ENCODE measurements at places on chromosomes 2 and 18.

GRCh38 chr2:43185146-43185545 lies 41.3 kb downstream of the ZFP36L2 start:
- peak; percentile 33 for DNase-seq

GRCh38 chr18:37778417-37779165 lies 213.0 kb upstream of the CELF4 start:
- DNase-seq: peak; percentile 36

DNA sequence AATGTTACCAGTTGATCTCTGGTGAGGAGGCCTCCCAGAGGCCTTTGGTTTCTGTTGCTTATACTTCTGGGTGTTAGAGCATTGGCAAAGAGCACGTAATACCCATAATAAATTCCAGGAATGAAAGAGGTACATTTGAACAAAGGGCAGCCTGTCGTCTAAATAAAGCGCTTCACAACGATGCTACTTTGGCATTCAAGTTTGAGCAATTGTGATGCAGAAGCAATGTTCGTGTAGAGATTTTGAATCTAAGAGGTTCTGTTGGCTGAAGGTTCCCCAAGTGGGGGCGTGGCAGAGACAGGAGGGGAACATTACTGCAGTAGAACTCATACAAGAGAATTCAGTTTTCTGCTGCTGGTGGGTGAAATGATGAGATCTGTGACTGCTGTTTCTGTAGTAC lies 27.8 kb downstream of the ZNF532 start:
- DNase-seq: no peak

- DNase-seq: no peak
Measured at GRCh38 chr2:9115229-9115628, 91.4 kb upstream of the ASAP2 start.

- DNase-seq: peak; percentile 50
Measured at GRCh38 chr2:212005085-212005671, 533.4 kb downstream of the ERBB4 start.

DNA sequence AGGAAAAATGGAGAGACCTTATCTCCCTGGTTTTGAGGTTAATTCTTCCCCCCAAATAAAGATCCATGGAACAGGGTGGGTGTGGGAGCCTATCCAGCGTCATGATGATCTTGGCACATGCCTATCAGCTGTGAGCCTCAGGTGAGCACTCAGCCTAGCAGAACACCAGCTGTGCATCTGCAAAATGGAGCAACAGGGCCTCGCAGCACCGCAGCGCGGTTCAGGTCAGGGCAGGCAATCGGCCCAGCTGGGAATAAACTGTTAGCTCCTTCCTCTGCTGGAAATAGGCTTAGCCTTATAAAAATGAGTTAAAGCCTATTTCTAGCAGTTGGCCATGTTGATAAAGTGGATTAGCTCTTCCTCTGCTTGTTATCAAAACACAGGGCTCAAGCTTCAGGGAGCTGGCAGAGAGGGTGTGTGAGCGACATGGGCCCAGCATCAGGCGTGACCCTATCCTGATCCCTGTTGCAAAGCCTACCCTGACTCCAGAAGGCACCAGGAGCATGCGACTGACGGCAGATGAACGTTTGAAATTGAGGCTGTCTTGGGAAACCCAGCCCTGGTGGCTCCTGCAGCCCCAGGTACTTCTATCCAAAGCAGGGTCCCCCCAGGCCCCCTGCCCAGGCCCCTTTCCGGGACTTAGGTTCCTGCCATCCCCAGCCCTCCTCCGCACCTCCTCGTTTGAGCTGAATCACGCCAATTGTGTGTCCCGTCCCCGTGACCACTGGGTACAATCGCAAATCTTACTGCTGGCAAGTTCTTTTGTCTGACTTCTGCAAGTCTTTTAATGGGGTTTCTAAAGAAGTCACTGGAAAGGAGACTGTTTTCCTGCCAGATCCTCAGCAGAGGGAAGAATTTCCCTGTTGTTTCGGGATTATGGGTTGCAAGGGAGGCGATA lies 35.4 kb downstream of the ARHGEF4 start:
- DNase-seq: no peak

GRCh38 chr2:43178055-43178598 lies 48.3 kb downstream of the ZFP36L2 start:
- no peak for DNase-seq

- no peak for DNase-seq
Measured at GRCh38 chr2:180842461-180842860, 137.9 kb upstream of the UBE2E3 start.

- no peak for DNase-seq
Measured at GRCh38 chr2:122486086-122486485, 730.6 kb downstream of the TSN start.

DNA sequence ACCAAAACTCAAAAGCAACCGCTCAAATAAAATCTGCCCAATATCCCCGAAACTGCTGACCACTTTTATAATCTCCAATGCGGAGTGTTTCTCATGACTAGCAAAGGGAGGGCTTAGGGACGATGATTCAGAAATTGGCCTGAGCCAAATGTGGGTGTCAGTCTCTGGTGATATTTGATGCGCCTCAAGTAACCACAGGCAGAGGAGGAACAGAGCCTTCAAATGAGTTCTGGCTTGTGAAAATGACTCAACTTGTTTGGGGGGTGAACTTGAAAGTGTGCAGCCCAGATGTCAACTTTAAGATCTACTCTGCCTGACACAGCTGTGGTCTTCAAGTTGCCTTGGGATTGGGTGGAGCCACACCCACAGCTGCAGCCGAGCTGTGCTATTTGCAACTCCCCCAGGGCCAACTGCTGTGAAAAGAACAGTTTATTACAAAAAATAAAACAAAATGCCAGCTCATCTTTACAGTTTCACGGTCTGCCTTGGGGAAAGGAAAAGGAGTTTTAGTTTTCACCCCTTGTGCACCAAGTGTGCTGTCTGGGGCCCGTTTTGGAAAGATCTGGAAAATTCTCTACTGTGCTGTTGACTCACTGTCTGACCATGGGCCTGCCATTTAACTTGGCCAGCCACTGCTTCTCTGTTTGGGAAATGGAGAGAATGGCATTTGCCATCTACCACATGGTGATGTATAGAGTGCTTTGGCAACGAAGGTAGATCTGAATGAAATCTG lies 222.1 kb downstream of the MTX2 start:
- peak; percentile 99 for DNase-seq

DNA sequence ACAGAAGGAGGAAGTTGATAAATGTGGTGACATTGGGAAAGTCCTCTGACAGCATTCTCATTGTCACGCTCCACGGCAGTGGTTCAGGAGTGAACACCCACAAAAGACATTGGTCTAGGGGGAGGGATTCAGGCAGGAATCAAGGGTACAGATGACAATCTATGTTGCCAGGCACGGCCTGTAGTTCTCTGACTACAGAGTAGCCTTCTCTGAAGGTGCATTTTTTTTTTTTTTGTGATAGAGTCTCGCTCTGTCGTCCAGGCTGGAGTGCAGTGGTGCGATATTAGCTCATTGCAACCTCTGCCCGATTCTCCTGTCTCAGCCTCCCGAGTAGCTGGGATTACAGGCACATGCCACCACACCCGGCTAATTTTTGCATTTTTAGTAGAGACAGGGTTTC lies 7.4 kb upstream of the MOB1A start:
- DNase-seq: no peak

DNA sequence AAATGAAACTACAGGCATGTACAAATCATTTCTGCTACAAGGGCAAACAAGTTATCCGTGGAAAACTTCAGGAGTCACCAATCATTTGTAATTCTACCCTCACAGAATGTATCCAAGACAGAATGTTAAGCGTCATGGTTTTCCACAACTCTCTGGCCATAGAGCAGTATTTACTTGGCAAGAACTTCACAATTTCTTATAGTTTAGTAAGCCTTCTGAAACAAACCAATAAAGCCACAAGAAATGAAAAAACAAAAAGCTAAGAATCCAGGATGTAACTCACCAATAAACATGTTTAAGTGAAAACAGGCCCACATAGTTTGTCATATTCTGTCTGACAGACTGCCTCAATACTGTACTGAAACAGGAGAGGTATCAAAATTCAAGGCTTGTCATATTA lies 70.3 kb downstream of the LNPK start:
- peak; percentile 44 for DNase-seq

GRCh38 chr2:202643012-202643858 lies 8.5 kb downstream of the FAM117B start:
- DNase-seq: no peak

DNA sequence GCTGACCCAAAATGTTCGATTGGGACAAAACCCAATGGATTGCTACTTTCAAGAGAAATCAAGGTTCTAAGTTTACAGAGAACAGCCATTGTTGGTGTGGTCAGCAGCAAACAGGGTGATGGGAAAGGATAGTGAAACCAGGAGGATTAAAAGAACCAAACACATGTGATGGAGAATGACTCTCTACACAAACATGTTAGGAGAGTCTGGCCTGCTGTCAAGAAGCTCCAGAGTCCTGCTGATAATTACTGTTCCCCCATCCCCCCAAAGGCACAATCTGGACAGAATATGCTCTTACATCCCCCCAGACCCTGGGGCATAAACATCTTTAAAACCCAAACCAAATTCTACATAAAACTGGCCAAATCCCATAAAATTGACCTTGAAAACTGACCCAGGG lies 32.0 kb upstream of the ACYP2 start:
- DNase-seq: no peak

- no peak for DNase-seq
Measured at GRCh38 chr2:108621087-108621559, 86.9 kb downstream of the LIMS1 start.

DNA sequence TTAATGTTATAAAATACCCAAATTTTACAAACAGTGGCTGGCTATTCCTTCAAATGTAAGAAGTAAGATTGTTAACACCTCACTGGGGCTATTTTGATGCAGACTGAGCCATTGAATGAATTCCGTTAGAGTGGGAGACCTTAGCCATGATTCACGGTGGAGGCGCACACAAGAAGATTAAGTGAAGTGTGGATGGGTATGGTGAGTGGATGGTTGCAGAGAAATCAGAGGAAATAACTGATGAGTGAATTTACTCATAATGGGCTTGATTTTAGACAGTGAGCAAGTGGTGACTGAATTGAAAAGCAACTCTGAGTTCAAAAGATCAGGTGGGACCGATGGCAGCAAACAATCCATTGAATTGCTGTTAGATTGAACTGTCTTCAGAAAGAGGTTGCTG lies 75.0 kb downstream of the NRP2 start:
- no peak for DNase-seq

- no peak for DNase-seq
Measured at GRCh38 chr18:50460716-50461115, 85.9 kb downstream of the SKA1 start.

DNA sequence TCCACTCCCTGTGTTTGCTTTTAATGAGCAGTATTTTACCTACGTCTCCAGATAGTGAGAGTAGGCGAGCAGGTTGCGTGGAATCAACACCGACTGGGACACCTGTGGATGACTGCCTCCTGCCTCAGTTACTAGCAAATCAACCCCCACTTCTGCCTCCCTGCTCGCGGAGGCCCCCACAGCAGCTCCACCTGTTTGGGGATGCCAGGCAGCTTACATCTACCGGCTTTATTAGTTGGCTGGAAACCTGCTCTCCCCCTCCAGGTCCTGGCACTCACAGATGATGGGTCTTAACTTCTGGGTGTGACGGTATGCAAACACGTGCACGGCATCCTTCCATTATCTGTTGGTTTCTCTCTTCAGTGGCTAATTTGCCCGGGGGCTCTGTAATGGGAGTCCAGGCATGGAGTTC lies 164.4 kb upstream of the SESTD1 start:
- no peak for DNase-seq

DNA sequence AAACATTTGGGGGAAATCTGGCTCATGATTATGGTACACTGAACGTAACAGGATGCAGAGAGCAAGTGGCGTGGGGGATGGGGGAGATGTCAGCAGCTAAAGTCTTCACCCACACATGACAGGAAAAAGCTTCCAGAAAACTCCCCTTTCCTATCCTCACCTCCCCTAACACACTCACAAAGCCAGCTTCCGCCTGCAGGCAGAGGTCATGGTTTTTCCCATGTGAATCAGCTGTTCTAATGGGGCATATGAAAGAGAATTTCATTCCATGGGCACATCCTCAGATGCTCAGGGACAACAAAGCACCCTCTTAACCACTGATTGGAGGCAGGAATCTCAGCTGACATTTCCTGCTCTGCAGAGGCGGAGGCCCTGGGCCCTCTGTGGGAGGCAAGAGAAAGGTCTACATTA lies 129.1 kb downstream of the TSN start:
- no peak for DNase-seq

DNA sequence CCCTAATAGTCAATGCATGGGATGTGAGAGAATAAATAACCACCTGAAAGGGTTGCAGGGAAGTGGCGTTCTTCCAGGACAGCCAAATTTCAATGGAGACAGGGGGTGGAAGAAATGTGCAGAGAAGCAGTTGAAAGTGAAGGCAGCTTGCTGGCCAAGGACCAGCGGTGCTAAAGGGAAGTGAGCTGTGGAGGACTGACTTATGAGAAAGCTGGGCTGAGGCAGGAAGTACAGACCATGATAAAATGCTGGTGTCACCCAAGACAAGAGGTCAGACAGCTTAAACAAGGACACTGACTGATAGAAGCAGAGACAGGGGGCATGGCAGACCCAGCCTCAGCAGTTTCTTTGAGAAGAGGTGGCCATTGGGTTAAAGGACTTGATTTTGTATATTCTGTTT lies 106.7 kb downstream of the DTNB start:
- DNase-seq: peak; percentile 35

GRCh38 chr18:74281011-74281979 lies 10.5 kb downstream of the CYB5A start:
- no peak for DNase-seq

GRCh38 chr2:69065735-69066336 lies 52.9 kb downstream of the ANTXR1 start:
- no peak for DNase-seq

- DNase-seq: no peak
Measured at GRCh38 chr18:70025580-70025979, 77.9 kb upstream of the CD226 start.

GRCh38 chr2:229089776-229090175 lies 181.3 kb downstream of the PID1 start:
- DNase-seq: no peak

GRCh38 chr2:61426267-61426897 lies 44.5 kb downstream of the USP34 start:
- DNase-seq: peak; percentile 16

DNA sequence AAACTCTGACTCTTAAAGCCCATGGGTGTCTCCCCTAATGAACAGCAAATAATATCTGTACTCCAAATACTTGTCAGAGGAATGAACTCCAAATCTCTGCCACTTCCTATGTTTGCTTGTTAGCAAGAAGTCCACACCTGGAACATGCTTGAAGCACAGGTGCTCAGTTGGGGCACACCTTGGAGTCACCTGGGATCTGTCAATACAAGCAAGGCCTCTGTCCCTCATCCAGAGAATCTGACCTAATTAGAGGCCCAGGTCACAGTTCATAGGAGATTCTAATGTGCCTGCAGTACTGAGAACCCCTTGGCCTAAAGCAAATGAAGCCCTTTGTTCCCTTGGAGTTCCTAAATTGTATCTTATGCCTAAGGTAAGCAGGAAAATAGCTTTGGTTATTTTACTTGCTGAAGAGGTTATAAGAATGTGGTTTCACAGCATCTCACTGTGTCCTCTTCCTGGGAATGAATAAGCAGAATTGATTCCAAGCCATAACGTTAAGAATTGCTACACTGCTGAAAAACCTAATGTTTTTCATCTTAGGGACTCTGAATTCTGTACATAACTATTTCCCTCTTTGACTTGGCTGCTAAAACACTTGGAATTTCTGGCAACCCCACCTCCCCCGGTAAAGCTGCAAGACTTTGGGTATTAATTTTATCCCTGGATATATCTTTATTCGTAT lies 113.4 kb downstream of the PIEZO2 start:
- no peak for DNase-seq

- no peak for DNase-seq
Measured at GRCh38 chr18:79250301-79250981, 145.3 kb upstream of the NFATC1 start.

- DNase-seq: no peak
Measured at GRCh38 chr18:46756559-46757201, at the start of gene ST8SIA5. Gene ST8SIA5, minus strand, starts transcription at chr18:46757053. Its CDS starts 545 bp downstream, at chr18:46756508.

GRCh38 chr2:123091471-123091870 lies 933.6 kb upstream of the CNTNAP5 start:
- DNase-seq: no peak
